ENCODE measurements at places on chromosomes 4 and X. TPM values are rescaled to one million over a fixed set of nuclear protein-coding genes. Genes with fewer than 3 reads are reported as not detected.

KCND1 gene
- 0.33 TPM for total RNA-seq

CCSER1 gene
- 2.9 TPM for total RNA-seq

KDR gene
- 0.75 TPM for total RNA-seq

SHROOM2 gene
- 0.75 TPM for total RNA-seq

FABP2 gene
- total RNA-seq: not detected

ZFP92 gene
- total RNA-seq: 0.50 TPM

USP46 gene
- total RNA-seq: 26.9 TPM

CCNA2 gene
- 32.2 TPM for total RNA-seq

CCKAR gene
- total RNA-seq: not detected

NAT8L gene
- 0.12 TPM for total RNA-seq

ZFP42 gene
- not detected for total RNA-seq

TCEAL7 gene
- 44.3 TPM for total RNA-seq

CXCL6 gene
- 1.1 TPM for total RNA-seq

DGKK gene
- not detected for total RNA-seq

SSX2B gene
- not detected for total RNA-seq

CLDN2 gene
- not detected for total RNA-seq

MFAP3L gene
- total RNA-seq: 2.6 TPM

GPR50 gene
- total RNA-seq: not detected

DSPP gene
- not detected for total RNA-seq

PCDH18 gene
- total RNA-seq: 82.2 TPM
